ENCODE measurements at places on chromosomes 4 and X.

GRCh38 chrX:46653482-46653881 lies 79.9 kb downstream of the CHST7 start:
- no peak for DNase-seq

- DNase-seq = no peak
Measured at GRCh38 chrX:20459410-20460350, 193.0 kb upstream of the RPS6KA3 start.

DNA sequence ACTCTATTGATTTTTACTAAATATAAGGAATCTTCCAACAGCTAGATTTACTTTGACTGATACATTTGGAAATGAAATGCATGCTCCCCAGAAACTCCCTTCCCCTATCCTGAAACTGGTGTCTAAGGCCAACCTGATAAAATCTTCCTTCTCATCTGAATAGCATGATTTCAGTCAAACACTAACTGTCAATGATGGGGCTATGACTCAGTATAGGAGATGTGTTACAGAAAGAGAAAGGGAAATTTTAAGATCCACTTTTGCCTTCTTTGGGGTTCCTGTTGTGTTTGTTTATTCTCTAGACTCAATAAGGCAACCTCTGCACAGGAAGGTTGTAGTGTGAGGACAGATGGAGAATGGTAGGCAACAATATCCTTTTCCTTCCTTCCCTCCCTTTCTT lies 160.7 kb downstream of the MOSPD2 start:
- DNase-seq = no peak

DNA sequence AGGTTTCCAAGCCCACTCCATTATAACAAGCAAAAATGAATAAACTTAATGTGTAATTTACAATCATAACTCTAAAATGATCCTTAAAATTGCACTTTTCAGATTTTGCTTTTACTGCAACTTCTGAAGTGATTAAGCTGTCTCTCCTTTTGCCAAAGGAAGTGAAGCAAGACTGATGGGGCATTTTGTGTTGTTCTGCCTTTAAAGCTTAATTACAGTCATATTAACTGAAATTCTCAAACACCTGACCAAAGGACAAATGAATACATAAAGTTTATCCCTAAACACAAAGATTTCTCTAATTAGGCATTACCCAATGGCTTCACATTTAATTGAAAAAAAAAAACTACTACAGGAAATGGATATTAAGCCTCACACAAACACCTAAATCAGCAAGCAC lies 101.8 kb downstream of the ATP11C start:
- DNase-seq = no peak

Data from kidney capillary endothelial cell (primary cell).